ENCODE measurements at places on chromosomes 13 and 19.

- no peak for DNase-seq
These were observed 64.8 kb downstream of the MLLT1 start for GRCh38 chr19:6214881-6215541.

DNA sequence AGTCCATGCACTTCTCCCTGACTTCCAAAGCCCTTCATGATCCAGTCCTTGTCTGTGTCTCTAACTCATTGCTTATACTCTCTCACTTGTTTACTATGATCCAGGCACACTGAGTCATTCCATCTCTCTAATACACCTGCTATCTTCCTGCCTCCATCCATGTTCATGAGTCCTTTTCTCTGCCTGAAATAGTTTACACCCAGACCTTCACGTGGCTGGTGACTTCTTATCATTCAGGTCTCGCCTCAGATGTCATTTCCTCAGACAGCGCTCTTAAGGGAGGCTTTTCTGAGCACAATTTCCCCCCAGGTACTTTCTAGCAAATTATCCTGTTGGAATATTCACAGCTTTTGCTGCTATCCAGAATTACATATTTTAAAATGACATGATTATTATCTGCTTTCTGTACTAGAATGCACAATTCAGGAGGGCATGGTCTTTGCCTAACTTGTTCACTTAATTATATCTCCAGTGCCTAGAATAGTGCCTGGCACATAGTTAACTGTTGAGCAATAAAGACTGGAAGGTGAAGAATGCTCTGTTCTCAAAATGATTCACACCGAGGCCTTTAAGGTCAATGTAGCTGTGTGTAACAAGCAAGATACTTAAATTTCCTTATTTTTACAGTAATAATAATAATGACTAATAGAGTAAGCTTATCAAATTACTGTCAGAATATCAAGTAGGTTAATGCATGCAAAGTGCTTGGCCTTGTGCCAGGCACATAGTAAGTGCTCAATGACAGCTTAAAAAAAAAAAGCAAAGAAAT is 183.7 kb upstream of the SPRY2 start:
- no peak for DNase-seq

GRCh38 chr13:105816994-105817393 is 718.5 kb downstream of the EFNB2 start:
- no peak for DNase-seq

- no peak for DNase-seq
These were observed 34.3 kb downstream of the ZFR2 start for GRCh38 chr19:3834349-3835054.

- no peak for DNase-seq
These were observed 25.8 kb upstream of the TMEM255B start for GRCh38 chr13:113732961-113733950.

Data from coronary artery (tissue), 2 donors.